ENCODE measurements at places on chromosomes 5 and 9. TPM values are rescaled to one million over a fixed set of nuclear protein-coding genes. Genes with fewer than 3 reads are reported as not detected.

- DNase-seq: no peak
Observed at GRCh38 chr9:136875155-136875554, 9.0 kb upstream of the EDF1 start.

DNA sequence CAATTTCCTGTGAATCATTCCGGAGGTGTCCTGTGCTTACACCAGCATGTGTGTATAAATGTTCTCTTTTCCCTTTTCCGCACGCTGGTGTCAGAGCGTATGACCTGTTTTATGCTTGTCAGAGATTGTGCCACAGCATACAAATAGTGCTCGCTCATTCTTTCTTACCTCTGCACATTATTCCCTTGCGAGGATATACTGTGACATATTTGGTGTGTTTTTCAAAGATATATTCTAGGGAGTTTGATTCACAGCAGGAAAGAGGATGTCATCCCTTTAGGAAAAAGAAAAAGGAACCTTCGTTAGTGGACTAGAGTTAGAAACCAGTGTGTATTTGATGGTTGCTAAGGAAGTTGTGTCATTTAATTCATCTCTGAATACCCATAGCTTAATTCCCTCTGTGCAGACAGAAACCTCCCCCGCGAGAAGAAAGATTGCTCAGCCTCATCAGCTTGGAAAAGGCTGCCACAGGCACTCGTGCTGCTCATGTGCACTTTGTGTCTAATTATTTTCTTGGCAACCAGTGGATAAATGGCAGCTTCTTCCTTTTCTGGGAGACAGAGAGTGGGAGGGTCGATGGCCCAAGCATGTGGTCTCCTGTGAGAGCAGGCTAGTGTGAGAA lies 14.7 kb upstream of the CCIN start:
- DNase-seq: peak; percentile 74

GRCh38 chr5:38465061-38465460 lies 91.4 kb downstream of the LIFR start:
- peak; percentile 59 for DNase-seq

- no peak for DNase-seq
Observed at GRCh38 chr5:138264183-138264582, 10.2 kb downstream of the GFRA3 start.

- peak; percentile 65 for DNase-seq
Observed at GRCh38 chr9:129750013-129750638, 2.7 kb downstream of the PTGES start.

- peak; percentile 40 for DNase-seq
Observed at GRCh38 chr9:89719202-89719601, 114.4 kb downstream of the GADD45G start.

GRCh38 chr5:22542340-22542739 lies 310.8 kb downstream of the CDH12 start:
- no peak for DNase-seq

DNA sequence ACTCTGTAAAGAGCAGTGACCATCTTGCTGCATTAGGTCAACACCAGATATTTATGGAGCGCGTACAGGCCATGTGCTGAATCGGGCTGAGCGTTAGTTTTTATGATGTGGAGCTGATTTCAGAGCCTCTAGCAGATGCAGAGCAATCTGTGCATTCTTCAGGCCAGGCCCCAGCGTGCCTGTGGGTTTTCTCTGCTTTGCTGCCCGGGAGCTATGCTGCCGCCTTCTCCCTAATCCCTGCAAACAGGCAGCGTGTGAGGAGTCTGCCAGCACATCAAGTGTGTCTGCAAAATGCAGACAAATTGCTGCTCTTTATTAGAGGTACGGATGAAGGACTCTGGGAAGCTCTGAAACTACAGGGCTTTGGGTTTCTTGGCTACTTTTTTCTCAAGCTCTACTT lies 170.0 kb downstream of the NTRK2 start:
- DNase-seq: peak; percentile 10

- DNase-seq: no peak
Observed at GRCh38 chr5:89707891-89708290, 701.7 kb downstream of the CETN3 start.

- peak; percentile 92 for DNase-seq
Observed at GRCh38 chr9:115202960-115203751, 85.2 kb upstream of the TNC start.

- DNase-seq: no peak
Observed at GRCh38 chr9:93025736-93026135, 32.8 kb upstream of the SUSD3 start.

- DNase-seq: peak; percentile 26
Observed at GRCh38 chr5:39164529-39165402, 54.6 kb downstream of the FYB1 start.

GRCh38 chr5:172007175-172008110 lies 1.0 kb upstream of the FBXW11 start:
- DNase-seq: no peak

DNA sequence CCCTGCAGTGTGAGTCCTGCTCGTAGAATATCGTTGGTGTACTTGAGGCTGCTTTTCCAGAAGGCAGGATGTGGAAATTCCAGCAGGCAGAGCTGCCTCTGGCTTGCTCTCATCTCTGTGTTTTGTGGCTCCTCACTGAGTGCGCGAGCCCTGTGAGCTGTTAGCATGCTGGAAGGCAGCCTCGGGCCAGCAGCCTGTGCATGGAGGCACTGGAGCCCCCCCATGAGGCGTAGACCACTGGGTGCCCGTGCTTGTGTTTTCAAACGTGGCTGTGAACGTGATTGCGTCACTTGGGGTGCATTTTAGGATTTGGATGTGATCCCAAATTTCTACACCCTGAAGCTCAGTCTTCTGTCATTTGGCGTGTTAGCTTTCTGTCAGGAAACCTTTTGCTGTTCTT lies 3.2 kb downstream of the WDR5 start:
- DNase-seq: peak; percentile 57

DNA sequence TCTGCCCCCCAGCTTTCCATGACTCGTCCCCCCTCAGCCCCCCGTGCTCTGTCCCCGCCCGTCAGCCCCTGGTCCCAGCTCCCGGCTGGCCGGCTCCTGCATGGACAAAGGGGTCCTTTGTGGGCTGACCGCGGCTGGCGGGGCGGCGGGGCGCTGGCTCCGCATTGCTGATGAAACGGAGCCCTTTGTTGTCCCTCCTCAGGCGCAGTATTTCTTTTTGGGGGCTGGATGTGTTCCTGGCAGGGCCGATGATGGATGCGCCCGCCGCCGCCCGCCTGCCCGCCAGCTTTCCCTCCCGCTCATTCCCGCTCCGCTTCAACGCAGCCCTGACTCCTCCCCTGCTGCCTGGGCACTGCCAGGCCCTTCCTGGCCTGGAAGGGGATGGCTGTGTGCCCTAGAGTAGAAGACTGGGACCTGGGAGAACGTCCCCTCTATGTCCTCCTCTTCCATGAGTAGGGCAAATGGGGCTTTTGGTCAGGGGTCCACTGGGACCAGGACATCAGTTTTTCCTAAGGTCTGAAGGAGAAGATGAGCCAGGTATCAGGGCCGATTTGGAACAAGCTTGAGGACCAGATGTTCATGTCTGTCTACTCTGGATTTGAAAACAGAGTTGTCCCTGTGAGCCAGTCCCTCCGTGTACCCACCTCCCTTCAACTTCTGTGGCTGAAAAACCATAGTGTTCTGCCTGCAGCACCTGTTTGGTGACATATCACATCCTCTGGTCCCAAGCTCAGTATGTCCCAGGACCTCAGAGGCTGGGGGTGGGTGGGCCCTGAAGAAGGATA lies 29.0 kb downstream of the CXXC5 start:
- DNase-seq: no peak

- no peak for DNase-seq
Observed at GRCh38 chr9:124209279-124209678, 48.5 kb upstream of the NEK6 start.

- DNase-seq: peak; percentile 62
Observed at GRCh38 chr5:145484158-145484557, 351.0 kb downstream of the PRELID2 start.

DNA sequence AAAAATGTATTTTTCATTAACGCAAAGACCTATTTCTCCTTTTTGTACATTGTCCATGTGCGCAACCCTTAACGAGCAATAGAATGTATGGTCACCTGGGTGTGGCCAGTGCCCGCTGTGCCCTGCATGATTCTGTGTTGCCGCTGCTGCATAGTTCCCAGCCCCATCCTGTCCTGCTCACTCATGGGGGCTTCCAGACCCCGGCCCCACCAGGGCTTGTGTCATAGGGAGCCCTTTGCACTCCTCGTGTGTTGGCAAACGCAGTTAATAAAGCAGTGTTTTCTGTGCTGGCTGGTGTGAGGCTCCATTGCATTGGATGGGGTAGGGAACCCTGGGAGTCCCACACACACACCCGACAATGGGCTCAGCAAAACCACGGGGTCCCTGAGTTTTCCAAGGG lies 49.7 kb downstream of the SAR1B start:
- DNase-seq: no peak

- peak; percentile 8 for DNase-seq
Observed at GRCh38 chr9:83623679-83624076, 735 bp downstream of the IDNK start.

Gene IRX2
- 3.0 TPM for total RNA-seq

Gene SH3TC2
- total RNA-seq: 13.4 TPM

Gene GABRP
- not detected for total RNA-seq

Gene KIF12
- not detected for total RNA-seq

Gene FLT4
- under 0.01 TPM for total RNA-seq

Gene FGF10
- total RNA-seq: not detected

Gene DROSHA
- total RNA-seq: 37.0 TPM

Gene TLX3
- not detected for total RNA-seq

Gene EDIL3
- 108 TPM for total RNA-seq

Gene CATSPER3
- not detected for total RNA-seq

Gene MEF2C
- 16.0 TPM for total RNA-seq

Measured in fibroblast of villous mesenchyme (primary cell).